ENCODE measurements at places on chromosomes 11 and 22.

DNA sequence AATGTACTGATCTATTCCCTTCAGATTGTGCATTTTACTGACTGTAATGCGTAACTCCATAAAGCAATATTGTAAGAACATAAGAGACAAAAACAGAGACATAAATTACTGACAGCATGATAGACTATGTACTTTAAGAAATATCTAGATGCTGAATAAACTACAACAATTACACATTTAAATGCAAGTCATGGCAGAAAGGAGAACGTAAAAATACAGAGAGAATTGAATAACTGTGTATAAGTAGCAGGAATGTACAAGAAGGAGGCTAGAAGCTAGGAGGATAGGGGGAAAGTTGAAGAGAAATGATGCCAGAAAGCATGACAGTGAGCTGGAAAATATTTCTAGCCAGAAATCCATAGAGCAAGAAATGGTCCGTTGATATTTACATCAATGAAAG, 74.0 kb upstream of the FAM181B start:
- no peak for DNase-seq

DNA sequence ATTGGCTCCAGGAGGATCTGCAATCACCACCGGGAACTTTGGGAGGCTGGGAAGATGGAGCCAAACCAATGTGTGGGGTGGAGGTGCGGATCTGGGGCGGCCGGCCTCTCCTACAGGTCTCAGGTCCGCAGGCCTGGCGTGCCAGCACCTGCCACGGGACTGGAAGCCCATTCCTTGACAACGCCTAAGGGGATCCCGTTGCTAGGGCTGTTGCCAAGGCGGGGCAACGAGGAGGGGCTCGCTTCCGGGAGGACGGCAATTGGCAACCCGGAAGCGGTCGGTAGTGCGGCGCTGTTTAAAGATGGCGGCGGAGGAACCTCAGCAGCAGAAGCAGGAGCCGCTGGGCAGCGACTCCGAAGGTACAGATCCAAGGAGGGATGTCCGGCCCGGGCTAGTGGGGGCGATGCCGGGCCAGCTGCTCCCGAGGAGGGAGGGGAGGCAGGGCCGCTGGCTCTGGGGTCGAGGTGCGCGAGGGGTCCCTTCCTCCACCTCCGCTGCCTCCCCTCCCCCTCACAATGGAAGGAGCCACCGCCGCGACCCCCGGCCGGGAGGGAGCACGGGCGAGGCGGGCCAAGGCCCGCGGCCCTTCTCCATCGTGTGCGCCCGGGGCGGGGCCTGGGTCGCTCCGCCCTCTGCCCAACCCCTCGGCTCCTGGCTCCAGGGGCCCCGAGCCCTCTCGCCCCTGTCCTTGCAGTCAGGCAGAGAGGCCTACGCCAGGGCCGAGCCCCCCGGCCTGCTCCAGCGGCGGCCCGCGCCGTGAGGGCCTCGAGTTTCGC, at the start of gene OTUB1:
Gene OTUB1, plus strand, starts transcription at position 283 of the 776 bp plus-strand sequence. Its CDS starts 19 bp downstream, at position 302.
- DNase-seq: peak; percentile 81

GRCh38 chr11:125688632-125689031, 8.0 kb upstream of the ACRV1 start:
- no peak for DNase-seq

GRCh38 chr22:48332438-48333322, 1495.0 kb downstream of the BRD1 start:
- no peak for DNase-seq

DNA sequence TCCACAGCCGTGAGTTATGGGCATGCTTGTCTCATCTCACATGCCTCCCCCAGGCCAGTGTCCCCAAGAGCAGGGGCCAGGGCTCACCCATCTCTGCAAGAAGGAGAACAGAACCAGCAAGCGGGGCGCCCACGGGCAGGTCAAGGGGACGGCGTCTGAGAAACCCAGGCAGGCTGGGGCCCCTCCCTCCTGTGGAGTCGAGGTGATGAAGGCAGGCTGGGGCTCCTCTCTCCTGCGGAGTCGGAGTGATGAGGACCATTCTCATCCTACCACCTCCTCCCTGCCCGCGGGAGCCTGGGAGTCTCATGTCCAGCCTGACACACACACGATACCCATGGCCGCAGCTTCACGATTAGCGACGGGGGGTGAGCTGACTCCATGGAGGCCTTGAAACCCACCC, 141.9 kb downstream of the CTTN start:
- no peak for DNase-seq

- DNase-seq: no peak
These were observed 41.5 kb downstream of the CSTPP1 start for GRCh38 chr11:46978005-46978491.

DNA sequence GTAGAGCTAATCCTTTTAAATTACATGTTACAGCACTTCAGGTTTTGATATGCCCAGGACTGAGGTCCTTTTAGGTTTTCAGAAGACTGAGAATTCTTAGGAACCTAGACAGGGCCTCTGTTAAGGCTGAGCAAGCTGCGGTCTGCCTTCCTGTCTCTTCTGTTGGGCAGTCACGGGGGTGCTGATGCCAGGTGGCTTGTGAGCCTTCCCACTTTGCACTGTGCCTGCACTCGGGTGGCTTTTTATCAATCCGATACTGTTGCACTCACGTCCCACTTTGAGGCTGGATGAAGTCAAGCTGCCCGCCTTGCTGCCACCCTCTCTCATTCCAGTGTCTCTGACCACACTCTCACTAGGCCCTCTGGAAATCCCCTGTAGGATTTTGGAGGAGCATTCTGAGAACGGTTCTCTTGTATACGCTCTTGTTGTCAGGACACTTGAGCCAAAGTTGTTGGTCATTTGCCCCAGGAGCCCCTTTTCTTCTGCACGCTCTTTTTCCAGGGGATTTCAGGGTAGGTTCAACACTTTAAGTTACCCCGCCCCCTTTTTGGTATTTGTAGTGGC, 141.8 kb downstream of the TEAD1 start:
- DNase-seq: no peak

DNA sequence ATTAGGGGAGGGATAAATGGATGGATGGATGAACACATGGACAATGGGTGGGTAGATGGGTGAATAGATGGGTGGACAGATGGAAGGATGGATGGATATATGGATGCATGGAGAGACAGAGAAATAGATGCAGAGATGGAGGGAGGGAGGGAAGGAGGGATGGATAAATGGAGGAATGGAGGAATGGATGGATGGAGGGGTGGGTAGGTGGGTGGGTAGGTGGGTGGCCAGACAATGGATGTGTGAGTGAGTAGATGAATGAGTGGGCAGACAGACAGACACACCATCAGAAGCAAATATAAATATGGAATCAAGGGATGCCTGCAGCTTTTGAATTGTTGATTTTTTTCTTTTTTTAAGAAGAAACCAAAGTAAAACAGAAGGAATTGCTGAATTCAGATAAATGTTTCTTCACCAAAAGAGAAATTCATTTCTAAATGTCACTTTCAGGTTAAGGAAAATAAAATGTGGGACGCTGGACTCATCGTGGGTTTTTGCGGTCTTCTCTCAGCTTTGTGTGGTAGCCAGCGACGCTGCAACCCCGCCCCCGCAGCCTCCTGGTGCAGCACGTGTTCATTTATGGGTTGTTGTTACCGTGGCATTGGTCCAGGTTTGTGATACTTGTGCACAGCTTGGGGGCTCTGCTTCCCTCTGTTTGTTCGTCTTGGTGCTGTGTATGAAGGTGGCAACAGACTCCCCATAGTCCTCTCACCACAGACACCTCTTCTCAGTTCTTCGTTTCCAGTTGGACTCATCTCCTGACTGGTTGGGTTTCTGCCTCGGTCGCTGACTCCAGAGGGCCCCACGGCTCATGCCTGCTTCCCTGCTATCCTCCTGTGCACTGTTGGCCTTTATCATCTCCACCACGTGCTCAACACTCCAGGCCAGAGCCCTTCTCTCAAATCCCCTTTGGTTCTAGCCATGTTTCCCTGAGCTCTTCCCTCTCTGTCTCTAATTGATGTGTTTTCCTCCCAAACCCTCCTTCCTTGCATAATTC, 76.4 kb downstream of the CDKN1C start:
- no peak for DNase-seq

DNA sequence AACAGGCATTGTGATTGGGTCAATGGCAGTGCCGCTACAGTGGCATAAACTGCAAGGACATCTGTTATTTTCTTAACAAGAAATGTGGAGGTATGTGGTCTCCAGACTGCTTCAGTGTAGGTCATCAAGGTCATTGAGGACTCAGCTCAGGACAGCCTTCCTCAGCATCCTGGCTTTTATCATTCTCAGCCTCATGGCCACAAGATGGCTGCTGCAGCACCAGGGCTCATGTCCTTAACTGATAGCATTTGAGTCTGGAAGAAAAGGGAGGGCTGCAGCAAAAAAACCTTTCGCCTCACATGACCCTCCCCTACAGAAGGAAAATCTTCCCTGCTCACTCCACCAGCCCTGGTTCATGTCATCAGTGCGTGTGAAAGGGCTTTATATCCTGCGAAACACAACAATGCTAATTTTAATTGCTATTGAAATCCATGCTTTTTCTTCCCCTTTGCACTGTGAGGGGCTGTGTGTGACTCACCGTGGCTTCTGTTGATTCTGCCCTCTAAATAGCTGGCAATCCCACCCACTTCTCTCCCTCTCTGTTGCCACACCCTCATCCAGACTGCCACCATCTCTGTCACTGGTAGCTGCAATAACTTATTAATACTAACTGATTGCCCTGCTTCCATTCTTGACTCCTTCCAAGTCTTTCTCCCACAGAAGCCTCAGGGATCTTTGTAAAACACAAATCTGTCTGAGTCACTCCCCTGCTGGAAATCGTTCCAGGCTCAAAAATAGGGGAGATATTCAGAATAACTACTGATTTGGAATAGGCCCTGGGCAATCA, 43.8 kb downstream of the CHRDL2 start:
- DNase-seq: no peak

- DNase-seq: no peak
These were observed 579.4 kb downstream of the JRKL start for GRCh38 chr11:96969251-96969650.

DNA sequence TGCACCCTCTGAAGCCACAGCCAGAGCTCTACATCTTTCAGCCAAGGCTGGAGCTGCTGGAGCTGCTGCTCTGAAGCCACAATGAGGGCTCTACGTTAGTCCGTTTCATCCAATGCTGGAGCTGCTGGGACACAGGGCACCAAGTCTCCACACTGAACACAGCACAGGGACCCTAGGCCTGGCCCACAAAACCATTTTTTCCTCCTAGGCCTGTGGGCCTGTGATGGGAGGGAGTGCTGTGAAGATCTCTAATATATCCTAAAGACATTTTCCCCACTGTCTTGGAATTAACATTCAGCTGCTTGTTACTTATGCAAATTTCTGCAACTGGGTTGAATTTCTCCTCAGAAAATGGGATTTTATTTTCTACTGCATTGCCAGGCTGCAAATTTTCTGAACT, 441.4 kb upstream of the FAT3 start:
- DNase-seq: no peak

- no peak for DNase-seq
These were observed 29.9 kb downstream of the SYN3 start for GRCh38 chr22:33028234-33028633.

GRCh38 chr11:108224366-108224765, 1.5 kb downstream of the ATM start:
- DNase-seq: no peak

- no peak for DNase-seq
These were observed 7.4 kb downstream of the ARHGEF17 start for GRCh38 chr11:73315293-73316020.

- DNase-seq: no peak
These were observed 20.8 kb downstream of the BARX2 start for GRCh38 chr11:129396454-129396853.

DNA sequence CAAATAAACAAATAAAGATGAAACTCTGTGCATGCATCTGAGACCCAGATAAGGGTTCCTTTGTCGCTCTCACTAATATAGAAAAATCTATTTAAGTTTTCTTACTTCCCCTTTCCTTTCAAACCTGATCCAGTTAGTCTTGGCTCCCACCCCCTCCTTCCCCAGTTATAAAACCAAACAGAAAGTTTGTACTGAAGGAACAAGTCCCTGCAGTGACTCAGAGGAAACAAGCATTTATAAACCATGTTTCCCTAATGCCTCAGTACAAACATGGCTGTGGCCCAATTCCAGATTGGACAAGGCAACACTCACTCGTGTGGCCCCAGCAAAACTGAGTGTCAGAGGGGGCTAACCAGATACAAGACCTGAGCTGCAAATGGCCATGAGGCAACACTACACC, 65.5 kb upstream of the ARHGAP20 start:
- DNase-seq: no peak

GRCh38 chr11:1576825-1577224, 4.8 kb upstream of the DUSP8 start:
- no peak for DNase-seq

DNA sequence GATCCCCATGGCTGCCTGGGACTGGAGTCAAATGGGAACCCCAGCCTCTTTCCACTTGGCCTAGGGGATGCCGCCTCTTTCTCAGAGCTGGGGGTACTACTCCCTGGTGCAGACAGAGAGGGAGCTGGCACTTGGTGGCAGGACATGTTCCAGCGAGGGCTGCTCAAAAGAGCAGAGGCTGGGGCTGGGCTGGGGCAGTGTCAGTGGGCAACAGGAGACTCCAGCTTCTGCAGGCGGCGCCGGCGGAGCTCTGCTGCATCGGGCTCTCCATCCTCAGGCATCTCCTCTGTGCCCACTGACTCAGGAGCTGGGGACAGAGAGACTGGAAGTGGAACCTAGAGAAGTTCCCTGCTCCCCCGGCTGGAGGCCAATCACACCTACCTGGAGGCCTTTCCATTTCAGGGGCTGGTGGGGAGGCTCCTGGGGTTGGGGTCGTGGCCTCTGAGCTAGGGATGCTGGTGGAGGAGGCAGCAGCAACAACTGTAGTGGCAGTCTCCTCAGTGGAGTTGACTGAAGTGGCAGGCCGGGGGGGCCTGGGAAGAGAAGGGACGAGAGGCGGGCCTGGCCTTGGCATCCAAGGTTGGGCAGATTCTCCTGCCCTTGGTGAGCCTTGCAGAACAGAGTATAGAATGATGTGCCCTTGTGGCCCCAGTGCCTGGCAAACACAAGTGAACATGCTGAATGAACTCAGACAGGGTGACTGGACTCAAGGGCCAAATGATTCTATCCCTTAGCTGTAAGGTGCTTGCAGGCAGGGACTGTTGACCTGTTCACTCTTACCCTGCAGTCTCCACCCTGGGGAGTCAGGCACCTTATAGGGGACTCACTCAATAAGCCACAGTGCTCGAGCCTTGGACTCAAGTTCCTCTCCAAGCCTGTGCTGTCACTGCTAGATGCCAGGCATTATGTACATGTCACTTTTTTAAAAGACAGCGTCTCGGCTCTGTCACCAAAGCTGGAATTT, 5.9 kb downstream of the SYVN1 start:
- DNase-seq: no peak
